ENCODE measurements at places on chromosomes 11 and 22. TPM values are rescaled to one million over a fixed set of nuclear protein-coding genes. Genes with fewer than 3 reads are reported as not detected.

The KDM4E gene
- total RNA-seq = not detected

DNA sequence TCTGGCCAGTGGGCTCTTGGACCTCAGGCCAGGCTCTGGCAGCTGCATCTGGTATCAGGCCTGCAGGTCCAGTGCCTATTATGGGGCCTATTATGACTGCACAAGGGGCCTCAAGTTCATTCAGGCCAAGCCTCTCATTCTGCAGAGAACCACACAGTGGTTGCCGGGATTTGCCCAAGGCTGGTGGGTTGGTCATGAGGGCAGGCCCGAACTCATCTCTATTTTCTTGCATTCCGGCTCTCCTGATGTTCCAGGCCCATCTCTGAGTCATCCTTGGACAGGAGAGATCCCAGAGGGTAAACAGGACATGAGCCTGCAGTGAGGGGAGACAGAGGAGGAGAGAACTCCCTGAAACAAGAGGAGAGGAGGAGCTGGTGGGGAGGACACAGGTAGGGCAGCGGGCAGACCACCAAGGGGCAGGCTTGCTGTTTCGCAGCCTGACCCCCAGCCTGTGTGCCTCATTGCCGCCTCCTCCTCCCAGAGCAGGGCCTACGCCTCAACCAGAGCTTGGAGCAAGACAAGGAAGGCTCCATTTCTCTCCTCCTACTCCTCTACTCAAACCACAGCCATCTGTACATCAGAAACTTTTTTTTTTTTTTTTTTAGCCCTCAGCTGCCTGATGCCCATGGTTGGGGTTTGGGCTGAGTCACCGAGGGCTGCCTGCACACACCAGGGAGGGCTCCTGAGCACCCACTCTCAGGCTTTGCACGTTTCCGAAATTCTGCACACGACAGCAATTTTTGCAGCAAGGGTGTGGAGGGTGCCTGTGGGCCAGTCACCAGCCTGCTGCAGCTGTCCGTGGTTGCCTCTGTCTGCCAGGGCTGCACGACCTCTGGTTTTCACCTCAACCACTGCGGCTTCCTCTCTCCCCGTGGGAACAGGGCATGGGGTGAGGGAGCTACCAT is 12.7 kb upstream of the TREH start:
- peak; percentile 94 for DNase-seq

- peak; percentile 61 for DNase-seq
Observed at GRCh38 chr11:28009388-28009787, 98.6 kb downstream of the KIF18A start.

DNA sequence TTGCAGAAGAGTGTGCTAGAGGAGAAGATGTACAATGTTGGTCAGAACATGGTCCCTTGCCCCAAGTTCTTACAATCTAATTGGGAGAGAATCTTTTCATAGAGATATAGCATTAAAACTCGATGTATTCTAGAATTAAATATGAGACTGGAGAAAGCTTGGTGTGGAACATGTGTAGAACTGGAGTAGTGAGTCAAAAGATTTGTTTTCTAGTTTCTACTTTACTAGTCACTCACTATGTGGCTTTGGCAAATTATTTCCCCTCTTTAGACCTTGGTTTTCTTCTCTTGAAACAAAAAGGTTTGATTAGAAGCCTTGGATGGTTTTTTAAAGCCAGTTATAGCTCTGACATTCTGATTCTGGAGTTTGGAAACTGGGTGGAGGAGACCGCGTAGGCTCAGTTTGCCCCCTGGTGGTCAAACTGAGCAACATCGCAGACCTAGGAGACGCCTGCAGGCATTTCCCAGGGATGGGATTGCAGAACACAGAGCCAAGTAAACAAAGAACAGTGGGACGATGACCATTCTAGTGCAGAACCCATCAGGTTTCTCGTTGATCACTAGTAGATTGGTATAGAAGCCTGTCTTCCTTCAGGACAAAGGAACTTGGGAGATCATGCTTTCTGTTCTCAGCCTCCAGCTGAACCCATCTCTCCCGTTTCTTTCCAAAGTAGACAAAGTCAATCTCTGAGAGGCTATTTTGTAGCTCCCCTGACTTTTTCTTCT is 8.5 kb upstream of the CHRDL2 start:
- peak; percentile 55 for DNase-seq

- DNase-seq = no peak
Observed at GRCh38 chr11:60389279-60389910, 6.9 kb upstream of the MS4A14 start.

GRCh38 chr11:93796441-93797231 is 12.6 kb downstream of the MED17 start:
- no peak for DNase-seq

DNA sequence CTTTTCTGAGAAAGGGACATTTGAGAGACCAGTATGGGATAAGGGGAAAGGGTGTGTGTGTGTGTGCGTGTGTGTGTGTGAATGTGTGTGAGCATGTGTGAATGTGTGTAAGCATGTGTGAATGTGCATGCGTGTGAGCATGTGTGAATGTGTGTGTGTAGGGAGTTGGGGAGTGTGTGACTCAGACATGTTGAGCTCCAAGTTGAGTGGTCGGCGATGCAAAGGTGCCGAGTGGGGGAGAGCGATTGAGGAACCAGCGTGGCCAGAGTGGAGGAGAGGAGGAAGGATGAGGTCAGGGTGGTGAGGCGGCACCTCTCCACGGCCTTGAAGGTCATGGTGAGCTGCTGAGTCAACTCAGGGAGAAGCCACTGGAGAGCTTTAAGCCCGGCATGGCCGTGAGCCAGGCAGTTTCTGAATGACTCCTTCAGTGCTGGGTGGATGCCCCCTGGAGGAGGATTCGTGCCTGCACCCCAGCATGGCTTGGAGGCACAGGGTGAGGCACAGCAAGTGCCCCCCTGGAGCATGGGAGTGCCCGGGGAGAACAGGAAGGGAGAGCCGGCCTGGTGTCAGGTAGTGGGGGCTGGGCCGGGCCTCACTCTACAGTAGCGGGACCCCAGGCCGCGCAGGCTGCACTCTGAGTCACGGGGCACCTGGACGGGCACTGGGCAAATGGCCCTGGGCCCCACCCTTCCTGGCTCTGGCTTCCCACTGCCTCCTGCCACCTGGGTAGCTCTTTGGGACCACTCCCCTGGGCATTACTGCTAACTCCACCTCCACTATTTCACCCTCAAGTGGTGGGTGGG is 8.2 kb upstream of the CCDC88B start:
- DNase-seq = peak; percentile 91

DNA sequence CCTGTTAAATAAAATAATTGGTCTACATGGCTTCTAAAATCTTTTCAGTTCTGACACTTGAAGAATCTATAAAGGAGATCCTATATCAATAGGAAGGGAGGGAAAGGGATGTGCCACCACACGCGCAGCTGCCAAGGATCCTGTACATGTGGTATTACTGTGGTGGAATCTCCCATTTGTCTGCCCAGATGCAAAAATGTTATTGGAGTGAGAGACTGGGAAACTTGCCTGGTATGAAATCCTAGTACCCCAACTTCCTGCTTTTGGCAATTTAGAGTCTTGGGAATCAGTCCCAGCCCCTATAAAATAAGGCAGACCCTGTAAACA is 81.9 kb upstream of the PICALM start:
- peak; percentile 75 for DNase-seq

All from LHCN-M2 (cell line).